ENCODE measurements at places on chromosomes 6 and 20.

- peak; percentile 23 for DNase-seq
Measured at GRCh38 chr6:151440930-151441329, 11.0 kb downstream of the RMND1 start.

GRCh38 chr6:136410201-136411024 is 120.8 kb upstream of the BCLAF1 start:
- no peak for DNase-seq

DNA sequence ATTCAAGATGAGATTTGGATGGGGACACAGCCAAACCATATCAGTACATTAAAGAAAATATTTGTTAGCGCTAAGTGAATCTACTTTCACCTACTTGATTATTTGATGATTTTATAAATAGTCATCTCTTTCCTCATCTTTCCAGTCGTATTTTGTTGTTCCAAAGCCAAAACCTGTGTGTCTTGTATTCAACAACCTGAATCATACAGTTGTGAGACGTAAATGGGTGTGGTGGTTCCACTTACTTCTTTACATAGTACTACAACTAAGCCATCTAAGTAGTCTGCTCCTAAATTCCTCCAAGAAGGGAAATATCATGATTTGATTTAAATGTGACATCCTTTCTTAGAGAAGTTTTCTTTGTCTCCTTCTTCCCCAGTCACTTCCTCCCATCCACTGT is 132.8 kb downstream of the ESR1 start:
- DNase-seq, result no peak

DNA sequence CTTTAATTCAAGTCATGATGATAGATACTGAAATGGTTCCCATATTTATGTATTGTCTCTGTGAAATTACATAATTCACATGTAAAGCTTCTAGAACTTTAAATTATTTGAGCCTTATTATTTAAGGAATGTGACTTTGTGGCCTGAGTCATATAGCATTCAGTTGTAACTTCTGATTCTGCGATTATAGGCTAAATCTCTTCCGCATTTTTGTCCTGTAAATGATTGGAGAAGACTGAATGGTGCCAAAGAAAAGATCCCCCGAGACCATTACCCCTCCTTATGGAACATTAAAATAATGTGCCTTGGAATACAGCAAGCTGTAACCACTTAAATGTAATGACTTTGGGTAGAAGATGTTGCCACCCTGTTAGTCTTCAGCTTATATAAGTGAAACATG is 63.3 kb upstream of the MAP7 start:
- DNase-seq, result no peak

- DNase-seq, result no peak
Measured at GRCh38 chr6:155779456-155779855, 323.8 kb upstream of the NOX3 start.

GRCh38 chr6:20716865-20717264 is 182.6 kb downstream of the CDKAL1 start:
- DNase-seq, result no peak

DNA sequence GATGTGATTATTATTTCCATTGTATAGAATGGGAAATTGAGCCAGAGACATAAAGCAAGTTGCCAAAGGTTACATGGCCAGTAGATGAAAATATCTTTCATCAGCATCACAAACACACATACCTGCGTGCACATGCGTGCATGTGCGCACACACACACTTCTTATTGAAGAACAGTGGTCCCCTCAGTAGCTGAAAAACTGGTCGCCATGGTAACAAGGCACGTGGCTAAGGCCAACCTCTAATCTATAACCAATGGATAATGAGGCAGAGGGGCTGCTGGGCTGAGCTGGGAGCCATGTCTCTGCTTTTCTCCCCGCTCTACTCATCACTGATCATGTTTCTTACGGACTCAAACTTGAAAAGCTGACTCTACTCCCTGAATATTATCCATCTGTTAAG is 60.3 kb downstream of the NRSN1 start:
- DNase-seq, result no peak

- no peak for DNase-seq
Measured at GRCh38 chr6:168886964-168887363, 366.7 kb downstream of the THBS2 start.

DNA sequence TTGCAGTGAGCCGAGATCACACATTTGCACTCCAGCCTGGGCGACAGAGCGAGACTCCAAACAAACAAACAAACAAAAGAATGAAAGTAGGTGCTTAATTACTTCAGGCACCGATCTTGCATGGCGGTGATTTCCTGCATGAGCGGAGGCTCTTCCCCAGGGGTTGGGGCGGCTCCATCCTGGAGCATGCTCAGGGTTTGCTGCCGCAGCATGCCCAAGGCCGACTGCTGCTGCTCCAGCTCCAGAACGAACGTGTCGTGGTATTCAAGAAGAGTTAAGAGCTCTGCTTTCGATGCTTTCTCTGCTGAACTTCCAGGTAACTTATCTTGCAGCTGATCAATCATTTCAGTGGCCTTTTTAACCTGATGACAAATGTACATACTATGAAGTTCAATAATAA is 313.8 kb downstream of the SYNE1 start:
- DNase-seq, result no peak

DNA sequence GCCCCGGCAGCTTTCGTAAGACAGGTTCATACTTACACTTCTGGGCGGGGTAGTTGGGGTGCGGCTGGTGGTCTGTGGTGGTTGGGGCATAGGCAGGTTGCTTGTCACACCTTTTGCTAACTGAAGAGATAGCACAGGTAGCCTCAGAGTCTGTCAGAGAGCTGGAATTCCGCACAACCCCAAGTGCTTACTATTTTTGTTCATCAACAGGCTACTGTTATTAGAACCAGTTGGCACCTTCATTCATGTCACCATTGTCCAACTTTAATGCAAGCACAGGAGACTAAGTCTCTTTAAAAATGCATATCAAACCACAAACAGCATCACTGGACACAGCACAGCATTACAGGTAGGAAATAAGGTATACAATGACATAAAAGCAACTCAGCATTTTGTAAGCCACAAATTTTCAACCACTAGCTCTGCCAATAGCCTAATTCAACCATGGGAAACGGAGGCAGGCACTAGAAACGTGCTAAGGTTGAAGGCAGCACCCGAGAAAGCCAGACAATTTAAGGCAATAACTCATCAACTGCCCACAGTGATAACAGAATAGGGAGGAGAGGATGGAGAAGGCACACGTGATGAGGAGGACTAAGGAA is 143.8 kb downstream of the ZMYND8 start:
- DNase-seq, result no peak

GRCh38 chr20:53869466-53870258 is 200.7 kb downstream of the BCAS1 start:
- peak; percentile 78 for DNase-seq

GRCh38 chr6:53280207-53280606 is 68.5 kb downstream of the ELOVL5 start:
- DNase-seq, result no peak

GRCh38 chr6:80440496-80441115 is 334.1 kb downstream of the BCKDHB start:
- no peak for DNase-seq

GRCh38 chr20:41004531-41005360 is 23.9 kb upstream of the TOP1 start:
- no peak for DNase-seq

DNA sequence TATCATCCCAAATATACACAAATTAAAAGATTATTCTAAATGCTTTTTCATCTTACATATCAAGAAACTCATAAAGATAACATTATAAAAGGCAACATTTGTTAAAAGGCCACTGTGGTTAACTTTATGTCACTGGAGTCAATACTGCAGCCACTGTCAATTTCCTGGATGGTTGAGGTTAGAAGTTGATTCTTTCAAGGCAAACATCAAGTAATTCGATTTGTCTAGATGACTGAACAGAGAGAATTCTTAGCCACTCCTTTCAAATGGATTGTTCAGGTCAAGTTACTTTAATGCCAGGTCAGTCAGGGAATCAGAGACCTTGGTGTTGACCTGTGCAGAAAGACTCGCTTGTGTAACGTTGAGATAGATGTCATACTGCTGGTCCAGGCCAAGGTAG is 44.4 kb upstream of the SIM1 start:
- no peak for DNase-seq

GRCh38 chr6:82144007-82144851 is 103.3 kb downstream of the IBTK start:
- DNase-seq, result no peak

GRCh38 chr6:40587240-40588069 is at the start of gene LRFN2:
Gene LRFN2, minus strand, starts transcription at chr6:40587364.
- DNase-seq, result peak; percentile 27

GRCh38 chr6:79468116-79468515 is 69.1 kb downstream of the LCA5 start:
- DNase-seq, result no peak

DNA sequence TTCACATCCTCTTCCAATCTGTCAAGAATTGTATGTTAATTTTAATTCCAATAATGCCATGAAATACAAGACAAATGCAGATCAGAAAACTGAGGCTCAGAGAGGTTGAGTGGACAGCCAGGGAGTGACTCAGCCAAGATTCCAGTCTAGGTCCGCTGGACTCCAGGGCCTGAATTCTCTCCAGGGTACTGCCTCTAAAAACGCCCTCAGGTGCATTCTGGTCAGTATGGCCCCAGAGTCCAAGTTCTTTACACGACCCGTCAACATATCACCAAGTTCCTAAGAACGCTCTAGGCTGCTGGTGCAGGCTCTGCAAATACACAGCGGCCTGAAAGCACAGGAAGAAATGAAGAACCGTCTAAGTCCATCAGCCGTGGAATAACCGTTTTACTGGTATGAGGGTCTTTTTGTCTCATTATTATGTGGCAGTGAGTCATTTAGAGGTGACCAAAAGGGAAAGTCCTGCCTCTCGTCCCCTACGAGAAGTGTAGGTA is 709 bp upstream of the ASXL1 start:
- no peak for DNase-seq

DNA sequence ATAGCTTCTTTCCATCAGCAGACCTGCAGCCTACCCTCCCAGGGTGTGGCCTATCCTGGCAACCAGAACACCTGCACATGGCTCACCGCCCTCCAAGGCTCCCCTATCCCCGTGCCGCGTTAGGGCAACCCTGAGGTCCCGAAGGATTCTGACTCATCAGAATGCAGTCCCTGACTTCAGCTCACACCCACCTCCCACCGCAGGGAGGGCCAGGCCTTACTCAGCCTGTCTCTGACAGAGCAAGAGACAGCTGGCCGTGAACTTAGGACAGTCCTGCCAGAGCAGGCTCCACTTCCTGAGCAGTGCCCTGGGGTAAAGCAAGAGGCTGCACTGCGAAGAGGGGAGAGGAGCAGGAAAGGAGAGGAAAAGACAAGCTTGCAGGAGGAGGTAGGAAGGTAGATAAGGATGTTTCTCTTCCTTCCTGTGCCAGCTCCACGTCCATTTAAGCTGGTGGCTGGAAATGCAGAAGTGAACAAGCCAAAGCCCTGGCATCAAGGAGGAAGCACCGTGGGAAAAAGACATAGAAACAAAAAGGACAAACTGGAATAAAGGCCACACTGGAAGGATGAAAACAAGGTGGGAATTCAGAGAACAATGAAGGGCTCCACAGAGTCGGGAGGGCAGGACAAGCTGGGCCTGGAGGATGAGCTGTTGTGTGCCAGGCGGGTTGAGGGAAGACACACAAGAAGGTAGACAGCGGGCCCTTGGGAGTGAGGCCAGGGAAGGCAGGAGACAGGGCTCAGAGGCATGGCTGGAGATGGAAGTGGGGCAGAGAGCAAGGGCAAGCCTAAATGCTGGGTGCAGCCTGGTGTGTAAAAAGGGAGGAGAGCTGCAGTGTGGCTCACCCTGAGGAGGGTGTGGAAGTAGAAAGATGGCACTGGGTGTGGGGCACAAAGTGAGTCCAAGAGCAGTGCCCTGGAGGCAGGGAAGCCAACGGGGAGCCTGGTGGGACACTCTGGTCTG is 102.7 kb downstream of the SLC23A2 start:
- DNase-seq, result no peak

GRCh38 chr6:128520436-128521281 is at the start of gene PTPRK:
Gene PTPRK, minus strand, starts transcription at chr6:128520599. Its CDS starts 241 bp downstream, at chr6:128520358.
- DNase-seq, result peak; percentile 6

GRCh38 chr20:408843-409696 is 971 bp downstream of the RBCK1 start:
- peak; percentile 17 for DNase-seq

DNA sequence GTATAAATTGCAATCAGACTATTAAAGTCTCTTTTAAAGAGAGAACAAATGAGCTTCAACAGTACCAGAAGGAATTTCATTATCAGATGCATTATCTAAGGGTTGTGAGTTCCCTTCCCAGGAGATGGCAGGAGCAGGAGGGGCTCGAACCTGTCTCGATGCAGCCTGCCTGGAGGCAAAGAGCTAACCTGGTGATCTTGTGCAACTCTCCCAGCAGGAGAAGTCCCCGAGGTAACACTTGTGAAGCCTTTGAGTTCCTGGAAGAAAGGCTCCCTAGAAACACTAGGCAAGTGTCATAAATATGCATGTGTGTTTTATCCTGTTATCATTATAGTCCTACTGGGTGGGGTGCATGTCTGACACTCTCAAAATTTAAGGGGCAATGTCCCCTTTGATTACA is 232.2 kb upstream of the ARID1B start:
- no peak for DNase-seq

DNA sequence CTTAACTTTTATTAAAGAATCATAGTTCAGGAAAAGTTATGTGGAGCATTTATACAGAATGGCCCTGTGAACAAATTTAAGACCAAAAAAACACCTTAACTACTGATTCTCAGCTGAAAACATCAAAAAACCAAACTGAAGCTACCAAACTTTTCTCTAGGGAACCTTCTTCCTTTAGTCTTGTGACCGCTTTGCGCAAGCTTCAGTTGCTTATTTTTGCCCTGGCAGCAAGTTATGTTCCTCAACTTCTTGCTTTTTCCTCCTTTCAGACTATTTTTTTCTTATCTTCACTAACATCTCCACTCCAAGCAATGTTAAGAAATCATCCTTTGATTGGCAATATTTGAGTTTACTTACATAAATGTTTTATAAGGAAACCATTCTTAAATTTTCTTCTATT is 100.1 kb downstream of the MYB start:
- DNase-seq, result no peak

- DNase-seq, result no peak
Measured at GRCh38 chr6:44446626-44447300, 59.3 kb downstream of the CDC5L start.

DNA sequence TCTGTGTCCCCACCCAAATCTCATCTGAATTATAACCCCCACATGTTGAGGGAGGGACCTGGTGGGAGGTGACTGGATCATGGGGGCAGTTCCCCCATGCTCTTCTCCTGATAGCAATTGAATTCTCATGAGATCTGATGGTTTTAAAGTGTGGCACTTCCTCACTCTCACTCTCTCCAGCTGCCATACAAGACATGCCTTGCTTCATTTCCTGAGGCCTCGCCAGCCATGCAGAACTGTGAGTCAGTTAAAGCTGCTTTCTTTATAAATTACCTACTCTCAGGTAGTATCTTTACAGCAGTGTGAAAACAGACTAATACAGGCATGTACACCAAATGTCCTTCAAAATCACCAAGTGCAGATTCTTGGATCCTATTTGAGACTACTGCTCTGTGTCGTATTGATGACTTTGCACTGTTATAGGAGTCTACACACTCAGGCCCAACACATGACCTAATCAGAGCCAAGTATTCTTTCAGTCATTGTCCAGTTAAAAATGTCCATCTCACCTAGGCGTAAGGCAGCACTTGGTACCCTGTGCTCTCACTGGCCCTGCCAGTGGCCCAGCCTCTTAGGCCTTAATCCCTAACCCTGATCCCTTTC is 52.8 kb upstream of the UST start:
- DNase-seq, result no peak

Measured in hematopoietic multipotent progenitor cell treated with erythropoietin and hydrocortisone succinate and interleukin-3 and kit ligand, for 15 days (in vitro differentiated cells).